Neural progenitor cell (in vitro differentiated cells): ENCODE measurements at places on chromosomes 4 and X.
A peak's percentile ranks its signal among the peaks of the same experiment; 100 is the strongest.

DNA sequence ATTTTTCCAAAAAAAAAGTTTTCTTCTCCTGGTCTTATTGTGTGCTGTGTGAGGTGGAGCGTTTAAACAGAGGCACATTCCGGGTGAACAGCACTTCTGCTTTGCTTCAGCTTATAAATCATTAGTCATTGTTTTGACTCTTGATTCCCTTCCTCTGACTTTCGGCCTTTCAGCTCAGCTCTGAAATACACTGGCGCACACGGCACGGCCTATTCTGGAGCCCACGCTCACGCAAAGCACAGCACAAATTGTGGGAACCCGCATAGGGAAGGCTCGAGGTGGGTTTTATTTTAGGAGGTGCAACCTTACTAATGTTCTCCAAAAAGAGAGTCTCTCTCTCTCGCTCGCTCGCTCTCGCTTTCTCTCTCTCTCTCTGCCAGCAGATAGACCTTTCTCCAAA is 4.0 kb downstream of the POU3F4 start:
- DNase-seq, result no peak

- DNase-seq, result peak; percentile 32
Measured at GRCh38 chrX:137574784-137575293, 8.9 kb downstream of the ZIC3 start.

DNA sequence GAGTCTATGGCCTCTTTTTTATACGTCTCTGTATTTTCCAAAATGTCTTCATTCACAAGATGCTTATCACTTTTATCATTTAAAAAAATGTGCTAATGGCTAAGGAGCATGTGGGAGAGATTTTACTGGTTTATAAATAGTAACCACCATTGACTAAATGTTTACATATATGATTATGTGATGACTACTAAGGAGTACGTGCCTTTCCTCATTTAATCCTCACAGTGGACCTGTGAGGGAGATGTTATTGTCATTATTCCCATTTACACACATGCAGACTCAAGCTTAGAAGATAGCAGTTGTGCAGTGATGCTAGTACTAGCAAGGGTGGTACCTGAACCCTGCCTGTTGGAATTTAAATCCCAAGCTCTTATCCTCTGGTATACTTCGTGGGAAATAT is 2.4 kb downstream of the SRD5A3 start:
- DNase-seq, result no peak

- no peak for DNase-seq
Measured at GRCh38 chr4:86857341-86858052, 8.3 kb upstream of the SLC10A6 start.

DNA sequence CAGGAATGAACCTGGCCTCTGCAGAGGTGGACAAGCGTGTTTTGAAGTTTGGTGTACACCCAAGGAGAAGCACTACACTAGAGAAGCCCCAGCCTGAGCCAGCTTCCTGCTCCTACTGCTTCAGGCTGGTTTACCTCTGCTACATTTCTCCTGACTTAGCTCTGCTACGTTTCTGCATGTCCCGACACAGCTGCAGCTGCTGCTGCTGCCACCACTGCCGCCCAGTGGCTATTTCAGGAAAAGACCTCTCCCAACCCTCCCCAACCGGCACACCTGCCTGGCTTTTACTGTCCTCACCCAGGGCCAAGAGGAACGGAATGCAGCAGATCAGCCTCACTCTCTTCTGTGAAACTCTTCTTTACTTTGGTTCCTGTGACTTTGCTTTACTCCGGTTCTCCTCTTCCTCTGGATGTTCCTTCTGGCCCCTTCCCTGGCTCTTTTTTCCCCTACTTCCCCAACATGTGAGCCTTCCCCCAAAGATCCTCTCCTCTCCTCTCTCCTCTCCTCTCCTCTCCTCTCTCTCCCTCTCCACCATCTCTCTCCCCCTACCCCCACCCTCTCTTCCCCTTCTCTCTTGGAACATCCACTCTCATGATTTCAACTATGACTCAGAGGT is 3.1 kb upstream of the P2RY4 start:
- peak; percentile 67 for DNase-seq

DNA sequence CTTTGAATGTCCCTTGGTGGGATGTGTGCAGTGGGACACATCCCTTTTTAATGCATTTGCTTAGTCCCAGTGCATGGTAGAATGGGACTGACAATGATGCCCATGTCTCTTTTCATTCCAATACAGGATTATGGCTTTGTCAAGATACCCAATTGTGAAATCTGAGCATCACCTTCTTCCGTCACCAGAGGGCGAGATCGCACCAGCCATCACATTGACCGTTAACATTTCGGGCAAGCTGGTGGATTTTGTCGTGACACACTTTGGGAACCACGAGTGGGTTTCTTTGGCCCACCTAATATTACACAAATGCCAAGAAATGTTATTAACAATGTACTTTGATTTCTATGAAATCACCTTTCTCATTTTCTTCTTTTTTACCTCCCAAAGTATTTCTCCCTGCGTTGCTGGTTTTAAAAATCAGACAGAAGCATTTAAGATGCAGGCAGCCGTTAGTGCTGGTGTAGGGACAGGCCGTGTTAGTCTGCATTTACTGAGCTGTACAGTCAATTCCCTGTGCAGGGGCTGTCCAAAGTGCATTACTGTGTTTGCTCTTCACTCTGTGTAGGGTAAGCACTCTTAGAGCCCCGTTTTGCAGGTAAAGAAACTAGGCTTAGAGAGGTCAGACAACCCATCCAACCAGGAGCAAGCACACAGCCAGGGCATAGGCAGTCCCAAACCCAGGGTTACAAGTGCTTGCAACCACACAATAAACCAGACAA is 46.5 kb downstream of the CWH43 start:
- no peak for DNase-seq

- no peak for DNase-seq
Measured at GRCh38 chrX:42704454-42704853, 73.5 kb downstream of the PPP1R2C start.

DNA sequence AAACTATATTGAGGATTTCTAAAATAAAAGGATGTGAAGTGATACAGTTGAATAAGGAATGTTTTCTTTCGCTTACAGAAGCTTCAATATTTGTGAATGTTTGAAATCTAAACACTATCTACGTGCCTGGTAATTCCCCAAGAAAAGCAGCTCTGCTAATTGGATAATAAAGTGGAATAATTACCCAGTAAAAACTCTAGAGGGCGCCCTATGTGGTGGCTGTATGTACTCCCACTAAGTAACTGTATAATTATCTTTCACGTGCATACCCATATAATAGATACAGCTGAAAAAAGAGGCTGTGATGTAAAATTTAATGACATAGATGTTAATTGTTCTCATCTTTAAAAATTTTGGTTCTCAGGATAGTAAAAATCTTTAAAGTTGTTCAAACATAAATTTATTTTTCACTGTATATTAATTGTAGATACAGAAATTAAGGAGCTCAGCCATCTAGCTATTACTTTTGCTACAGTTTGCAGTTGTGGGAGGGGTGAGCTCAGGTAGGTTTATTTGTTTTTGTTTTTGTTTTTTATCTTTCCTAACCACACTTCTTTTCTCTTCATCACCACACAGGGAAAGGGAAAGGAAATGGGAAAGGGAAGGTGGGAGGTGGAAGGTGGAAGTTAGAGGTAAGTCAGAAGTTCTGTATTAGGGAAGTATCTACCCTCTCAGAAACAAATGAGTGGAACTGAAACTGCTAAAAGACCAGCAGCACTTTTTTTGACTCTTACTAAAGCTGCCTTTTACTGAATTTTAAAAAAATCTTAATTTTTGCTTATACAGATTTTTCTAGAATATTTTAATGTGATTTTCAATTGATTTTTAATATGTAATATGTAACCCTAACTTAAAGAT is 151.7 kb upstream of the RPS6KA6 start:
- peak; percentile 38 for DNase-seq

DNA sequence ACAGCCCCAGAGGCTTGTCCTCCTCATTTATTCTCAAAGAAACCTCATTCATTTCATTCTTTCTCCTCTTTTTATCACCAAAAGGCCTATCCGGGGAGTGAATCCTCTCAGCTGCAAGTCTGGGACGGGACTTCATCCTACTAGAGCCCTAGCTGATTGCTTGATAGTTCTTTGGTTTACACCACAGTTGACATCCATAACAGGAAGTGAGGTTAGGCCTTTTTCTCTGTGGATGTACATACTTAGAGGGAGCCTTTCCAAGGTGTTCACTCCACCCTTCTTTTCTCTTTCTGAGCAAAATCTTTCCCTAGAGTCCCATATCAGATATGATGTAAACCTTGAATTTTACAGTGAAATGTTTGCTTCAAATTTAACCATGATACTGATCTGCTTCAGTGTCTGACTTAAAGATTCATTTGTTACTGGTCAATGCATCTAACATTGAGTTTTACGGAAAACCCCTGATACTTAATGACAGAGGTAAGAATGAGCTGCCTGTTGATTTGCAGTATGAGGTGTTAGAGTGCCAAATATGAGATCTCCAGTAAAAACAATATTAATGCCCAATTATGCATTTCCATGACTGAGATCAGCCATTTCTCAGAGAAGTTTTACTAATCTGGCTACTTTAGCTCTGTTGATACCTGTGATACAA is 16.8 kb upstream of the CXCL5 start:
- no peak for DNase-seq

- DNase-seq, result peak; percentile 34
Measured at GRCh38 chrX:3811331-3812311, 98.2 kb upstream of the PRKX start.

DNA sequence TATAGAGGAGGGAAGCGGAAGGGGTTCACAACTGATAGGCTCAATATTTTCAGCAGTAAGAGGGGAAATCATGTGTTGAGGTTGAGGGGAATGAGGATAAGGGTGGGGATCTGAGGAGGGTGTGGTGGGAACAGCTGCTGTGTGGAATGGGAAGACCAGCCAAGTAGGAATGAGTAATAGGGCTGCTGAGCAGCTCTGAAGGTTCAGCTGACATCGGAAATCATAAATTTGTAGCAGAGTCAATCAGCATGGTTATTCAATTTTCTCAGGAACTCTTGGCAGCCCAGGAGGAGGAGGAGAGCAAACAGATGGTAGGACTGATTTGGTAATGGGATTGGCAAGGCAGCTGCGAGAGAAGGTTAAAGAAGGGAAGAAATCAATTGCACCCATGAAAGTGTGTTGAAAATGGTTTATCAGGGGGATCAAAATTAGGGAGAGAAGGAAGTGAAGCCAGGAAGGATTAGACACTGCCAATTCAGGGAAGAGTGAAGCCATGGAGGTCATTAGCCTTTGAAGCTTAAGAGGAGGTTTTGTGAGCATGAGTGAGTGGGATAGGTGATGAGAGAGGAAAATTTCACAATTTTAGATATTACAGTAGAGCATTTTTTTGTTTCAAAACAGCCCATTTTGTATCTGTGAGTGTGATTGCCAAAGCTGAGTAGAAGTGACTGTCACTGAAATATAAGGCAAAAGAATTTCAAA is 82.6 kb downstream of the PCDH7 start:
- no peak for DNase-seq

DNA sequence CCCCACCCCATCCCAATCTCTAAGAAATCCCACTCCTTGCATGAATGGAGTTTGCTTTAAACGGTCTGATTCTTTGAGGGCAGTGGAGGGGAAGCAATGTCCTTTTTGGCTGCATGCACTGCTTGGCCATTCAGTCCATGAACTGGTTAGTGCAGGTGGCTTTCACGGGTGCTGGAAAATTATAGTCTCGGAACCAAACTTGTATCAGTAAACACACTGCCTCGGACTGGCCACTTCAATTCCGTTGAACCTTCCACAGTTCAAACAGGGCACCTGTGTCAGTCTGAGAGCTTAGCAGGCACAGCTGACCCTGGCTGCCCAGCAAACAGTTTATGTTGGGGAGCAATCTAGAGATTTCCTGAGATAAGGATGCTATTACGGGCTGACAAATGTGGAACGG is 255.6 kb downstream of the DHX15 start:
- DNase-seq, result peak; percentile 76

GRCh38 chr4:10639664-10640063 is 44.9 kb downstream of the CLNK start:
- no peak for DNase-seq

DNA sequence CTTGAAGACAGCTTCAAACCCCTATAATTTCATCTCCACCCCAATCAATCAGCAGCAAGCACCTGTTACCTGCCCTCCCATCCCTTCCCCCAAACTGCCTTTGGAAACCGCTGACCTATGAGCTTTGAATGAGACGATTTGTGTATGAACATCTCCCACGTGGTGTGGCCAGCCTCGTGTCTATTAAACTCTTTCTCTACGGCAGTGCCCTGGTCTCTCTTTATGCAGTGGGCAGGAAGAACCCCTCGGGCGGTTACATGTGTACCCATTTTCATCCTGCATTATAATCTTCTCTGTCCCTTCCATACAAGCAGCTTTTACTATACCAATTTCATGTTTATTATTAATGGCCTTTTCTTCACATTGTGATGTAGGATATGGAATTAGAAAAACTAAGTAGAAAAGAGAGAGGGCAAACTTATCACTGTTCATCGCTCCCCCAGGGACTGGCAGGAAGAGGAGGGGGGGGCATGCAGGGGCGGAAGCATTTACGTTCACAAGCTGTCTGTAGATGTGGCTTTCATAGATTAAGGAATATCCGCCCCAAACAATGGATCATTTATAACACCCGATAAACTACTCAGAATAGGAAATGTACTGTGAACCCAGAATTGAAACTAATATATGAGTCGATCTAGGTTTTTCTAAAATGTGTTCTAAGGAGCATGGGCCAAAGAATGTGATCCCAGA is 95.5 kb upstream of the ZNF518B start:
- no peak for DNase-seq

- DNase-seq, result no peak
Measured at GRCh38 chrX:137362583-137362982, 203.3 kb upstream of the ZIC3 start.

GRCh38 chr4:122889726-122890125 is 32.7 kb downstream of the NUDT6 start:
- DNase-seq, result no peak

- no peak for DNase-seq
Measured at GRCh38 chr4:40043786-40044185, 12.9 kb upstream of the N4BP2 start.

GRCh38 chrX:150902434-150903109 is 4.1 kb upstream of the CD99L2 start:
- peak; percentile 66 for DNase-seq

GRCh38 chr4:139655116-139655515 is 10.5 kb upstream of the MGST2 start:
- peak; percentile 33 for DNase-seq

DNA sequence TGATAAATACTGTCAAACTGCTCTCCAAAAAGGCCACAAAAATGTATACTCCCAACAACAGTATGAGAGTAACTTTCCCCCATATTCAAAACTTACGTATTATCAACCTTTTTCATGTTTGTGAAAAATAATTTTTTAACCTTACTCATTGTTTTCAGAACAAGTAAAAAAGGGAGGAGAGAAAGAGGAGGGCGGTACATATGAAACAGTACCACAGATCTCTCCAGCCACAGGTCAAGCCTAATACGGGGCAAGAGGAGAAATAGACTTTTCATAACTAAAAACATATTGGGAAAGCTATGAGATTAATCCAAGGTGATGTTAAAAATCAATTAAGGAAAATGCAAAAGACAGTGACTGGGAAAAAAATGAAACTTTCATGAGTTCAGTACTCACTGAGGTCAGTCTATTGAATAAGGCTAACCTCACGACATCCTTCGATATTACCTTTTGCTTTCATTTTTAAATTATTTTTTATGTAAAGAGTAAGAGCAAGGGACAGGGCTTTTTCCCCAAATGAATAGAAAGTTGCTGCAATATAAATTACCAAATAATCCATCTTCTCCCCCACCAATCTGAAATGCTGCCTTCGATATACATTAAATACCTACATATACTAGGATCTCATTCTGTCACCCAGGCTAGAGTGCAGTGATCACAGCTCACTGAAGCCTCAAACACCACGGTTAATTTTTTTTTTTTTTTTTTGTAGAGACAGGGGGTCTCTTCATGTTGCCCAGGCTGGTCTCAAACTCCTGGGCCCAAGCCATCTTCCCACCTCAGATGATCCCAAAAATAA is 25.3 kb downstream of the FBXW7 start:
- DNase-seq, result no peak
